Fibroblast of skin of right quadriceps (primary cell): ENCODE measurements at places on chromosomes 1 and 21.

DNA sequence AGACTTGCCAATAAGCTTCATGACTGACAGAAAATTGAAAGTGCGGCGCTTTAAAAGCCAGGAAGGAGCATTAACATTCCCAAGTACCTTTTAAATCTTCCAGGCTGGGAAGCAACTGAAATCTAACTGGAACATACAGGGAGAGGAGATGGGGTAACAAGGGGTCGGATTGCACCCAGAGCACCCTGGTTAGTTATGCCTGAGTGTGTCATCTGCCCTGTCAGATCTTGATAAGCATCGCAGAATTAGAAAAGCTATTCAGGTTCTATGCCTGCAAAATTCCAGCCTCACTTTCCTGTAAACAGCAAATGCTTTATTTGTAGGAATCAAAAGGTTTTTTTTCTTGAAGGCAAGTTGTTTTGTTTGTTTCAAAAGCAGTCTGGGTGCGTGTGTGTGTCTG is 58.5 kb downstream of the SERBP1 start:
- no peak for DNase-seq

DNA sequence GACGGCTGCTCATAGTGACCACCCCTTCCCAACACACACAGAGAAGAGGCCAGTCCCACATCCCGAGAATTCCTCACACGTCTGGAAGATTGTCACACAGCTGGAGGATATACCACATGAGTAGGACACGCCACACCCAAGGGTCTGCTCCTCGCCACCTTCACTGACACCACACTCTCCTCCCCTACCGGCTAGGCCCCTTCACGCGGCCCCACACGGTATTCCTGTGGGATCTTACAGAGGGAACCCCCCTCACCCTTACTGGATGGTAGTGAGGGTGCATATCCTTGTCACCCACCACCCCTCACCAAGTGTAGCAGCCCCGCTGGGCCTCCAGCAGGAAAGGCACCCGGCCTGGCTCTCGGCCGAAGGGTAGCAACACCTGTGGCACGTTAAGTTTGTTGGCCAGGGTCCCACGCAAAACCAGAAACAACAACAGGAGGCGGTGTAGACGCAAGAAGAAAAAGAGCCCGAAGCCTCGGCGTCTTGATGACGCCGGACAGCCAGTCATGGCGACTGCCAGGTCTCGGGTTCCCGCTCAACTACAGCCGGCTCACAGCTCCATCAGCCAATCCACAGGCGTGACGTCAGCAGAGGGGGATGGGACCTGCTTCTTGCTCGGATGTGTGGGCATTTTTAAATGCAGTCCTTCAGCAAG is at the start of gene NUP210L:
Gene NUP210L, minus strand, starts transcription at position 540 of the 658 bp plus-strand sequence.
- DNase-seq = peak; percentile 16

- no peak for DNase-seq
Measured at GRCh38 chr21:31445137-31445536, 101.1 kb upstream of the TIAM1 start.

DNA sequence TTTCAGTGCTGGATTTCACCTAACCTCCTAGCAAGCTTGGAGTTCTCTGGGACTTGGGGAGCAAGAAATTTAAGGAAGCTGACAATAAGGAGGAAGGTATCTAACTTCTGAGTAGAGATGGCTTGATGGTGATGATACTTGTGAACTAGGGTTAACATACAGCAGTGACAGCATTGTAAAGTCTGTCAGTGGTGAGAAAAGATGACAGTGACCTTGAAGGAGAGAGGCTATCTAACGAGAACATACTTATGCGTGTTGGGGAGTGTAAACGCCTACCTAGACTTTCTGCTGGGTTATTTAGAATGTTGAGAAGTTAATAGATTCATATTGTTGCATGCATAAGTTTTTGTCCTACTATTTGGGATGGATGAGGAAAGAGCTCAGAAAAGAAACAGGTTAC is 16.3 kb downstream of the POU2F1 start:
- DNase-seq = no peak

GRCh38 chr1:107195476-107195875 is 54.6 kb downstream of the NTNG1 start:
- DNase-seq = no peak

- peak; percentile 65 for DNase-seq
Measured at GRCh38 chr1:9455487-9456234, 83.6 kb upstream of the SLC25A33 start.

DNA sequence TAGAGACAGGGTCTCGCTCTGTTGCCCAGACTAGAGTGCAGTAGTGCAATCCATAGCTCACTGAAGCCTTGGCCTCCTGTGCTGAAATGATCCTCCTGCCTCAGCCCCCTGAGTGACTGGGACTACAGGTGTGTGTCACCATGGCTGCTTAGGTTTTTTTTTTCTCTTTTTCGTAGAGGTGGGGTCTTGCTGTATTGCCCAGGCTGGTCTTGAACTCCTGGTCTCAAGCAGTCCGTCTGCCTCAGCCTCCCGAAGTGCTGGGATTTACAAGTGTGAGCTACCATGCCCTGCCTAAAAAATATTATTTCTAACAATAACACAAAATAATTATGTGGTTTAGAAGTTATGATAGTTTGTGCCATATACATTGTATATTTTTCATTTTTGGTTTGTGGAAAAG is 9.9 kb downstream of the CAMTA1 start:
- DNase-seq = no peak

DNA sequence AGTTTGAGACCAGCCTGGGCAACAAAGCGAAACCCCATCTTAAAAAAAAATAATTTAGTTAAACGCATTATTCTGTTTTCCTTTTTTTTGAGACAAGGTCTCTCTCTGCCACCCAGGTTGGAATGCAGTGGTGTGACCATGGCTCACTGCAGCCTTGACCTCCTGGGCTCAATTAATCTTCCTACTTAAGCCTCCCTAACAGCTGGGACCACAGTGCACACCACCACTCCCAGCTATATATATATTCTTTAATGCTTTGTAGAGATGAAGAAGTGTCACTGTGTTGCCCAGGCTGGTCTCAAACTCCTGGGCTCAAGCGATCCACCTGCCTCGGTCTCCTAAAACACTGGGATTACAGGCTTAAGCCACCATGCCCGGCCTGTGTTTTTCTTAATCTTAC is 7.7 kb upstream of the KLF17 start:
- no peak for DNase-seq

GRCh38 chr1:150366416-150367296 is 2.7 kb downstream of the RPRD2 start:
- DNase-seq = peak; percentile 5

DNA sequence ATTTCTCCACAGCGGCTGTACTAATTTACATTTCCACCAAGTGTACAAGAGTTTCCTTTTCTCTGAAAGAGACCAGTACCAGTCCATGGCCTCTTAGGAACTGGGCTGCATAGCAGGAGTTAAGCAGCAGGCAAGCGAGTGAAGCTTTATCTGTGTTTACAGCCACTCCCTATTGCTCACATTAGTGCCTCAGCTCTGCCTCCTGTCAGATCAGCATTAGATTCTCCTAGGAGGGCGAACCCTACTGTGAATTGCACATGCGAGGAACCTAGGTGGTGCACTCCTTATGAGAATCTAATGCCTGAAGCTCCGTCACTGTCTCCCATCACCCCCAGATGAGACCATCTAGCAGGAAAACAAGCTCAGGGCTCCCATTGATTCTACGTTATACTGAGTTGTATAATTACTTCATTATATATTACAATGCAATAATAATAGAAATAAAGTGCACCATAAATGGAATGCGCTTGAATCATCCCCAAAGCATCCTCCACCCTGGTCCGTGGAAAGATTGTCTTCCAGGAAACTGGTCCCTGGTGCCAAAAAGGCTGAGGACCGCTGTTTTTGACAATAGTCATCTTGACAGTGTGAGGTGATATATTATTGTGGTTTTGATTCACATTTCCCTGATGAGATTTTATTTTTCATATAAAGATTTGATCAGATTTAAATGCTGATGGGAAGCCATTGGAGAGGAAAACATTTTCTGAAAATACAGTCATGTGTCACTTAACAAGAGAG is 45.5 kb upstream of the MRPS6 start:
- DNase-seq = peak; percentile 78

- DNase-seq = no peak
Measured at GRCh38 chr1:21736011-21736410, 46.9 kb downstream of the USP48 start.

GRCh38 chr1:223683586-223684487 is 18.3 kb upstream of the CAPN8 start:
- peak; percentile 46 for DNase-seq

GRCh38 chr1:75170981-75171380 is 36.8 kb downstream of the LHX8 start:
- DNase-seq = no peak

DNA sequence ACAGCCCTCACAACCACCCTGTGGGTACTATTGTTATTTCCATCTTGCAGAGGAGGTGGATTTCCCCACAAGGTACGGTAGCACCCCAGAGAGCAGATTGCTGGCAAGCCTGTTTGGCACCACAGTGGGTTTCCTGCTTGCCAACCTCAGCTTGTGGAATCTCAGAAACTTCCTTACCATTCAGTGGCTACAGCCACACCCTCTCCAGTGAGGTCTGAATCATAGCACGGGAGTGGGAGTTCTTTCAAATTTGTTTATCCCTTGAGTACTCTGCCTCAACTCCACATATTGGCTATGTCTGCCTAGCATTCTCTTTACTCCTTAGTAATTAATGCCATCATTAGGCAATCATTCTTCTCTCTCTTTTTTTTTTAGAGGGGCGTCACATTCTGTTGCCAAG is 162.1 kb downstream of the PTPRU start:
- DNase-seq = no peak

- DNase-seq = no peak
Measured at GRCh38 chr1:184992271-184992670, 18.0 kb upstream of the NIBAN1 start.

- peak; percentile 23 for DNase-seq
Measured at GRCh38 chr21:26834181-26834905, 10.9 kb downstream of the ADAMTS1 start.

DNA sequence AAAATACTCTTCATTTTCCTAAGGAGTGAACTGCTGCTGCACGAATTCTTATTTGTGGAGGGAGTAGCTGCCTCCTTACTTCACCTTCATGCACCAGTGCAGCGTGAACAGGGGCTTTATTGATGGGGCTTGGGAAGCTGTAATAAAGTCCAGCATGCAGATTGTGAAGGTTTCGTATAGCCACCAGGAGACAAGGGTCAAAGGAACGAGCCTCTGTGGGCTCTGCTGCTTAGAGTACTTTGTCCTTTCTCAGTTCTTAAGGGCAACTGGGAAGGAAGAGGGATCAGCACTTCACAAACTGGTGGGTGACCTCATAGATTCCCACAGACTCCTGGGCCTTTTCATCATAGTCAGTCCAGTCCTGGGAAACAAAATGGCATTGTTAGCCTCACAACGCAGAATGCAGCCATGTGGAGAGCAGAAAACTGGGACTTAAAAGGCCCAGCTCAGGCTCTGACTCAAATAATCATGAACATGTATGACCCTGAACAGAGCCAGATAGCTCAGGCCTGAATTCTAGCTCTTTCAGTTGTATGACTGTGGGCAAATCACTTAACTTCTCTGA is 6.0 kb downstream of the CZIB start:
- no peak for DNase-seq

- DNase-seq = no peak
Measured at GRCh38 chr1:42181687-42182086, 17.1 kb upstream of the GUCA2A start.

- no peak for DNase-seq
Measured at GRCh38 chr1:228283043-228283371, 75.2 kb downstream of the OBSCN start.

GRCh38 chr1:165896277-165896676 is 68.9 kb downstream of the UCK2 start:
- peak; percentile 82 for DNase-seq

DNA sequence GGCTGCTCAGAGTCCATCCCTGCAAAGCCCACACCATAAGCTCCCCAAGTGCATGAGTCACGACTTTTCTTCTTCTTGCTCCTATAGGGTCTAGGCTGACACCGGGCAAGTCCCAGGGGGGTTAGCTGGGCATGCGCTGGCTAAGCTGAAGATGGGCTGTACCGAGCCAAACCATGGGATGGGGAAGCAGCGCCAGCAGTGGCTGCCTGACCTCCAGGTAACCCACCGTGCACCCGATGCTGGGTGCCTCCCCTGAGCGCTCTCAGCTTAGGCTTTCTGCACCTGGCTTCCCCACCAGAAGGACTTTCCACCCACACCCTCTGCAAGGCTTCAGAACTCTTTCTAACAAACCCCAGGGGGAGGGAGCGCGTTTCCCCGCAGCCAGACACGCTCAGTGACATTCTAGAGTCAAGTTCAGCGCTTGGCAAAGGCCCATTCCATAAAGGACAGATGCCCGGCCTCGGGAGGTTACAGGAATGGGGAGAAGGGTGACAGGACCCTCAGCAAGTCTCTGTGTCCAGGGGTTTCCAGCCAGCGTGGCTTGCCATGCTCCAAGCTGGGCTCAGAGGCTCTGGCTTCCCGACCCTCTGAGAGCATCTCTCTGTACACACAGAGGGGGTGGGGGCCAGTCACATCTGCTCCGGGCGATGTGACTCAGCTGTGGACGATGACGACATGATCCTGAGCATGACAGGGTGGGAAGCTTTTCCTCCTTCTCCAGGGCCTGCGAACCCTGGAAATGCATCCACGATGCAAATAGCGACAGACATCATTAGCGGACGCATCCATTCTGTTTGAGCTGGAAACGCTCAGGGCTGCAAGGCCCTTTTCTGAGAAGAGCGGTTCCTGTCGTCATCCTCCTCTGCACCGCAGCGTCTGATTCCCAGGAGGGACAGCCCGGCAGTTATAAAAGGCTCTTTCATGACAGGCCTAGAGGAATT is 107.8 kb downstream of the SIK1 start:
- DNase-seq = peak; percentile 76

DNA sequence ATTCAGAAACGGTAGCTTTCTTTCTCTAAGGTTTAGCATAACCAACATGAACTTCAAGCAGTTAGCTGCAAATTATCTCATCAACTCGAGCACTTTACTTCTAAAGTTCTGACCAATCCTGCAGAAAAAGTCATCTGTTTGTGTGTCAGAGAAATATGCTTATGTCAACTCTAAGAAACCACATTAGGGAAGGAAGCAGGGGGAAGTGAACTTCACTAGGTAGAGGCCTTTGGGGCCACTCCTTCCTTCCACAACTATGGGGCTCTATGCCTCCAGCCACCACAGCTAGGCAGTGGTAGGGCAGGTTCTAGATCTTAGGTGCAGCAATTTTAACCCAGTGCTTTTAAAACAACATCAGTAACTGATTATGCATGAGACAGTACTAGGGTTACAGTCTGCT is 375.9 kb downstream of the DSCAM start:
- peak; percentile 34 for DNase-seq

- DNase-seq = no peak
Measured at GRCh38 chr1:205938682-205939081, 4.6 kb downstream of the SLC26A9 start.
